ENCODE measurements at places on chromosomes 2 and 18.

GRCh38 chr2:86107031-86107430 is 996 bp downstream of the PTCD3 start:
- DNase-seq: no peak

DNA sequence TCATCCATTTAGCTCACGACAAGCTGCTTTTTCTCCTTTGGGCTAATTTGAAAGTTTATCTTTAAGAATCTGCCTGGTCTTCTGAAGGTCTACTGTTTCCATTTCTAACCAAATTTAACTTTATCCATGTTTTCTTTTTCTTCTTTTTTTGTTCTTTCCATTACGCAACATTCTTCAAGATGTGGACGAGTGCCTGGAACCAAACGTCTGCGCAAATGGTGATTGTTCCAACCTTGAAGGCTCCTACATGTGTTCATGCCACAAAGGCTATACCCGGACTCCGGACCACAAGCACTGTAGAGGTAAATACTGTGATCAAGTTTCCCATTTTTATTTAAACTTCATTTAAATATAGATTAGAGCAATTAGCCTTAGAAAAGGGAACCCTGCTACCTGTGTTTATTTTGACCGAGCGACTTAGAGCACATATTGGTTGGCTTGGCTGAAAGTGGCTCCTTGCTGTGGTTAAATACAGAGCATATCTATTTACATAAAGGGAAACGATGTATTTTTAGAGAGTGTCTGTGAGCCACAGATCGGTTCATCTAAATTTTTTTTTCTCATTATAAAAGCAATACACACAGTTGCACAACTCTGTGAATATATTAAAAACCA is 183.4 kb upstream of the RASGRP3 start:
- no peak for DNase-seq

DNA sequence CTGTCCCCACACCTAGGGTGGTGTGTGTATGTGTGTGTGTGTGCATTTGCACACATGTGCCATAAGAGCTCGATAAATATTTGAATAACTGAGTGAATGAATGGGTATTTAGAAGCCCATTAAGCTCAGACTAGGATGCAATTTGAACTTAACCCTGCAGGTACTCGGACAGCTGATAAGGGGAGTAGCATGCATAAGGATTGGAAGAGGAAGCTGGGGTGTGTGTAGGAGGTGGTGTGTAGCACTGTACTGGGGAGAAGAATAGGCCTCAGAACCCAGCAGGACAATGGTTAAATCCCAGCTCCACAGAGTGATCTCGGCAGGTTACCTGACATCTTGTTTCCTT is 1.8 kb upstream of the KCNF1 start:
- DNase-seq: no peak

DNA sequence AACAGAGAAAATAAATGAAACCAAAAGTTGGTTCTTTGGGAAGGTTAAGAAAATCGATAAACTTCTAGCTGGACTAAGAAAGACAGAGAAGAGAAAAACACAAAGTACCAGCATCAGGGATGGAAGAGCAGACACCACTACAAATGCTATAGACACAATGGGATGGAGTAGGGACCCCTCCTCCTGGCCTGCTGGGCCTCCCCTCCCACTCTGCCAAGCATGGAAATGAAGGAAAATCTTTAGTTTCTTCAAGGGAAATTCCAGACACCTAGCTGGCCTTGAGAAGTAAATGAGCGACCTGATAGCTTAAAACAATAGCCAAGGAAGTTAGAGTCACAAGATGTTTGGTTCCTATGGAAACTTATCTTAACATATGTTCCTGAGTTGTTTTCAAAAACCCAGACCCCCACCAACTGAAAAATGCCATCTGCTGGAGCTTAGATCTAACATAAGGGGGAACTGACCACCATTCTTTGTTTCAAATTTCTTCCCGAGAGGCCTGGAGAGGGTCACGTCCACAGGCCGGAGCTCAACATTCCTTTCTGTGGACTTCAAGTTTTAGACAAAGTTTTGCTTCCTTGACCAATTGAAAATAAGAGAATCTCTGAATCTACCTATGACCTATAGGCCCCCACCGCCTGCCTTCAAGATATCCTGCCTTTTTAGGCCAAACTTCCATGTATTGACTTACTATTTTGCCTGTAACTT is 101.9 kb downstream of the BIN1 start:
- DNase-seq: no peak

- DNase-seq: no peak
Measured at GRCh38 chr2:150554046-150554445, 66.6 kb upstream of the RND3 start.

GRCh38 chr2:175840256-175840655 is 161.8 kb downstream of the LNPK start:
- DNase-seq: no peak

- peak; percentile 63 for DNase-seq
Measured at GRCh38 chr2:99297994-99298393, 3.0 kb downstream of the LYG1 start.

DNA sequence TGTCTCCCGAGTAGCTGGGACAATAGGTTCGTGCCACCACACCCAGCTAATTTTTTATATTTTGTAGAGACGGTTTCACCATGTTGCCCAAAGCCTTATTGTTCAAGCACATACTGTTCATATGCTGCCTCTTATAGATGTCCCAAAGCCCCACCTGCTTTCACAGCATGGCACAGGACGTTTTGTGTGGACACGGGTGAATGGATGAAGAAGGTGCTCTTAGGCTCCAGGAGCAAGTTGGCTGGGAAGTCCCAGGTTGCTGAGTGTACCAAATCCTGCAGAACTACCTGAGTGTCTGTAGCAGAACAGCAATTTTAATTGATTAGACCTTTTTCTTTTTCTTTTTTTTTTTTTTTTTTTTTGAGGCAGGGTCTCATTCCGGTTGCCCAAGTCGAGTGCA is 10.5 kb upstream of the SAG start:
- DNase-seq: no peak

GRCh38 chr2:98465456-98466226 is 21.0 kb downstream of the INPP4A start:
- peak; percentile 62 for DNase-seq

DNA sequence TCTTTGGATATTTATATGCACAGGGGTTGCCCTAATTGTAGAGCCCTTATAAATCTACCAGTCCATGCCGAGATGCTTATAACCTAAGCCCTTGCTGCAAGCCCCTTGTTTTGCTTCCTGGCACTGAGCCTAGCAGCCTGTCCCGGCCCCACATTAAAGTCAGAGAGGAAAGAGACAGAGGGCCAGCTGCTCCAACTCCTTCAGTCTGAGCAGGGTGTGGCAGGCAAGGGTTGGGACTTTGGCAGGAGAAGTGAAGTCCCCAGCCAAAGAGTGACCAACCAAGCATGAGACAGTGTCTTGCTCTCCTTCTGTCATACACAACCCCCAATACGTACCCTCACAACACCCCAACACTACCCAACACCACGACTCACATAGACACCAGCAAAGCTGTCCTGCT is 54.7 kb upstream of the FZD7 start:
- no peak for DNase-seq

GRCh38 chr2:239238839-239239606 is 161.8 kb downstream of the HDAC4 start:
- no peak for DNase-seq

- DNase-seq: no peak
Measured at GRCh38 chr18:61991836-61992235, 99.0 kb upstream of the RNF152 start.

DNA sequence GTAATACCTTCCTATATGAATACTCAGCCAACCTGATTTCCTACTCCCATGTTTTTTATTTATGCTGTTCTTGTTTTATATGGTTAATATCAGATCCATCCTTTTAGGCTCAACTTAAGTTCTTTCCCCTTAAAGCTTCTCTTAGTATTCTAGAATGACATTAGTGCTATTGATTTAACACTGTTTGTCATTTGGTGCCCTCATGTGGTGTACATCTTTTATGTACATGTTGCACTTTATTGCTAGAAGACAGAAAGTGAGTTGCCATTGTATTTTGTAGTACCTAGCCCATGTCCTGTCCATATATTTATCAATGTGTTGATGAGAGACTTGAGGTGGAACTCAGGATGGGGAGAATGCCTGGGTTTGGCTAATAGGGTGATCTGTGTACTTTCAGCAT is 2.5 kb downstream of the HTRA2 start:
- DNase-seq: peak; percentile 48

GRCh38 chr18:46398625-46399024 is 258.4 kb downstream of the LOXHD1 start:
- DNase-seq: no peak

DNA sequence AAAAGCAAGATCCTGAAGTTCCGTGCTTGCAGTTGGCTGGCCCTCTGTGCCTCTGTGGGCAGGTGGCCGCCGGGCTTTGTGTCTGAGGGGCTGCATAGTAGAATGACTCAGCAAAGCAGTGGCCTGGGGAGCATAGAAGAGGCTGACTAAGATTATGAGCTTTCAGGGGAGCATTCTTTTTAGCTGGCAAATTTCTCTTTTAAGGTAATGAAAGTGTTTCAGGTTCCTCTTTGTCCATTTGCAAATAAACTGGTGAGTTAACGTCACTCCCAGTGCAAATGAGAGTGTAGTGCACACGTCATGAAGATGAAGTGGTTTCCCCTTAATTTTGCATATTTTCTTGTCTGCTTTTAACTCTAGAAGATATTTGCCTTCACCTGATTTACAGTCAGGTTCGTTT is 98.6 kb downstream of the BCL2L11 start:
- DNase-seq: no peak

- no peak for DNase-seq
Measured at GRCh38 chr2:185736210-185736609, 2.4 kb upstream of the FSIP2 start.

DNA sequence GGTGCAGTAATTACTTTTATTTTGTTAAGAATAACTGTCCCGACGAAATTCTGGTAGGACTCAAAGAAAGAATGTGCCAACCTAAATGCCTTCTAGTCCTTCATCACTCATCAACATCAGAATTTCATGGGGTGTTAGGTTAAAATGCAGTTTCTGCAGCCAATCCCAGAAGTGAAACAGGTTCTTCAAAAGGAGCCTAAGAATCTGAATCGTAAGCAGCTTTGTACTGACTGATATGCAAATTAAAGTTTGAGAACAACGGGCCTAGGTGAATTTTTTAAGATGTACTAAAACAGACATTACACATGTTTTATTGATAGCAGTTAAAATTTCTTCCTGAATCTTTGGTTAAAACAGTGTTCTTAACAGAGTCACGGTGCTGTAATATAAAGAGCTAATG is 140.3 kb upstream of the ZC3H15 start:
- no peak for DNase-seq

DNA sequence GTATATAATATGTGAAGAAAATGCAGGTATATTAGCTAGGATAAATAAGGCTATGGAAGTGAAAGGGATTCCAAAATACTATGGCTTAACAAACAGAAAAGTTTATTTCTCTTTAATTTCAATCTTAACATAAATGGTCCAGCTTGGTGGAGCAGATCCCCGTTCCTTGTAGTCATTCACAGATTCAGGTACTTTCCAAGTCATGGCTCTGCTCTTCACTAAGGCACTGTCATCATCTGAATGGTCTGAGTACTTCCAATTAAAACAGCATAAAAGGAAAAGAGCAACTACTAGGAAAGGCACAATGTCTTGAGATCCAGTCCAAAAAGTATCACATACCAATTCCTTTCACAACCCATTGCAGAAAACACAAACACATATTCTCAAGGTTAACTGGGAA is 63.4 kb downstream of the OLA1 start:
- DNase-seq: no peak

DNA sequence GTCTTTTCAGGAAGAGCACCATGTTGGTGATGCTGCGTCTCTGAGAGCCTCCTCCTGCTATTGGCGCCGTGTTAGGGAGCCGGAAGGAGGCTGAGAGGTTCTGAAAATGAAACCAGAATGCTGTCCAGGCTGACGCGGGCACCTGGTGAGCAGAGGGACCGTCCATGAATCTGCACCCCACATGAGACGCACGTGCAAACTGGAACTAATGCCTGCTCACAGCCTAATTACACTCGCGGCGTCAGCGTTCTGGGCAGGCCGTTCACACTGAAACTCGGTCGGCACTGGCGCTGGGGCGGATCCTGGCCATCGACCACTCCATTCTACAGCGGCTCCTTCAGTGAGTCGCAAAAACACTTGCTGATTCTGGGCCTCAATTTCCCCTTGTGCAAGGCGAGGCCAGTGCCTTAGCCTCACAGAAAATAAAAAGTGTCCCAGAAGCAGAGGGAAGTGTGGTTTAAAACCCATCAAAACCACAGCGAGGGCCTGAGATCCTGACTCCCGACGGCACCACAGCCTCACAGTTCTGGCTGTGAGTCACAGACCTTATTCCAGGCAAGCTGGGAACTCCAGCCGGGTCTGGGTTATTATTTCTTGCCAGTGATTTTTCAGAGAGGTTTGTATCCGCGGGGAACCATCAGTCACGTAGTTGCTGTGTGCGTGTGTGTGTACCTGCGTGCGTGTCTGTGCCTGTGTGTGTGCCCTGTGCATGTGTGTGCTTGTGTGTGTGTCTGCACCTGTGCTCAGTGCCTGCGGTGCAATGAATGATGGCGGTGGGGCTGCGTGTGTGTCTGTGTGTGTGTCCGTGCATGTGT is 49.1 kb upstream of the CTDP1 start:
- no peak for DNase-seq

GRCh38 chr2:58131191-58132011 is 84.8 kb downstream of the VRK2 start:
- DNase-seq: peak; percentile 11

GRCh38 chr2:217047209-217047608 is 187.3 kb upstream of the TNP1 start:
- DNase-seq: no peak

GRCh38 chr2:22375096-22375495 is 1009.9 kb upstream of the KLHL29 start:
- no peak for DNase-seq

- no peak for DNase-seq
Measured at GRCh38 chr2:197959383-197959782, 155.0 kb downstream of the PLCL1 start.

DNA sequence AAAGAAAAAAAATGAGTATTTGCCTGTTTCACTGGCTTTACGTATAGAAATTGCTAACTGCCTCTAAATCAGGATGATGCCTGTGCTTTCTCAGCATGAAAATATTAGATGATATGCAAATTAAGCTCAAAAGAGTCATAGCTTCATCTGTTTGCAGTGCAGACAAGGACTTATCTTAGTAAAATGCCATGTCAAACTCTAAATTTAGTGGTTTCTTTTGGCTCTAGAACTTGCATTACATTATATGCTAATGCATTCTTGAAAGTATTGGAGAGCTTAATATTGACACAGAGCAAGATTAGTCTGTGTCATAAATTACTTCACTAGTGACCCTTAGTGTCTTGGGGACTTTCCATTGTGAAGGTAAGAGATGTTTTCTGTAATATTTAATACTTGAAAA is 1109.1 kb upstream of the NRXN1 start:
- peak; percentile 57 for DNase-seq

- DNase-seq: no peak
Measured at GRCh38 chr2:191611614-191612013, 66.3 kb upstream of the NABP1 start.

All from fibroblast of skin of back (primary cell).